ENCODE measurements at places on chromosomes 4 and X.
A peak's percentile ranks its signal among the peaks of the same experiment; 100 is the strongest.

- no peak overlapping the region for H3K27ac ChIP-seq
- H3K4me3 ChIP-seq = no peak overlapping the region
- DNase-seq = no peak
These were observed 1905.4 kb downstream of the C4orf33 start for GRCh38 chr4:131001371-131001770.

DNA sequence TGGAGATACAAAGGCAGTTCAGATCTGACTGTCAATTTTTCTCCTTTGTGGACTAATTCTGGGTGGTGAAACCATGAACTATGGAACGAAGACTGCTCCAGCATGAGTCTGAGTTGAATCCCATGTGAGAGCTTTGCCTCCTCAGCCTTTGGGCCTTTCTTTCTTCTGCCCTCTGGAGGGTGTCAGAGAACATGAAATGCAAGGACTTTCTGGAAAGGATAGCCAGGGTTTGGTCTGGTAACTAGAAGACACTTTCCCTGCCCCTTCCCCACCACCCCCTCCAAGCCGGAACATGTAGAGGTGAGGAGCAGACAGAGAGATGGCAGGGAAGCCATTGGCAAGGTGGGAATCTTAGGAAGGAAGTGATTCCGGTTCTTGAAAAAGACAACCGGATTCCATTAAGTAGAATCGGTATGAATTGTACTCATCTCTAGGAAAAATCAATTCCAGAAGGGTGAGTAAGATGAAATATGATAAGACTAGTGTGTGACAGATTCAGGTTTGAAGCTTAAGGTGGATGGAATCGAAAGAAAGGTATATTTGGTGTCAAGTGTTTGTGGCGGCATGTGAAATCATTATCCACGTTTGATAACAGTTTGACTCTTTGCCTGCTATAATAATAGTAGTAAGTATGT lies 19.0 kb downstream of the FHL1 start:
- H3K4me3 ChIP-seq = no peak overlapping the region
- H3K27me3 ChIP-seq = peaks cover 6% of the 10 kb centered on the region
- no peaks in the 10 kb centered on the region for H3K4me1 ChIP-seq
- no peak overlapping the region for H3K27ac ChIP-seq
- no peaks in the 10 kb centered on the region for H3K36me3 ChIP-seq

GRCh38 chrX:78831523-78831922 lies 84.0 kb downstream of the LPAR4 start:
- H3K27ac ChIP-seq = no peak overlapping the region
- DNase-seq = no peak
- no peaks in the 10 kb centered on the region for H3K36me3 ChIP-seq
- H3K4me1 ChIP-seq = no peaks in the 10 kb centered on the region
- no peak overlapping the region for H3K4me3 ChIP-seq
- H3K27me3 ChIP-seq = no peaks in the 10 kb centered on the region

DNA sequence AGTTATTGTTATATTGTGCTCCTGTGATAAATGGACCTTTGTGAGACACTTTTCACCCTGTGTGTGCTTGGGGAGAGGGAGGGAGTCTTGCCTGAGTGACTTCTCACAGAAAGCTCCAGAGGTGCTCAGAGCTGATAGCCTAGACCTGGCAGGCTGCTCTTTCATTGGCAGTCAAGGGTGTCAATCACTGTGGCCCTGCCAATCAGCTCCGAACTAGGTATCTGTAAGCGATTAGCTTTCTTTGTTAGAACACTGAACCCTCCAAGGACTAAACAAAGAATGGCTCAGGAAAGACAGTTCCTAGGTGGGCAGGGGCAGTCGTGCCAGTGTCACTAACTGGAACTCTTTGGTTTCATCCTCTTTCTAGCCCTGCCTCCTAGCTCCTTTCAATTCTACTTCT lies 2.7 kb upstream of the NALF2 start:
- peaks cover 2% of the 10 kb centered on the region for H3K36me3 ChIP-seq
- no peak overlapping the region for H3K4me3 ChIP-seq
- H3K4me1 ChIP-seq = no peaks in the 10 kb centered on the region

- no peaks in the 10 kb centered on the region for H3K27me3 ChIP-seq
- no peak for DNase-seq
- peaks cover 1% of the 10 kb centered on the region for H3K36me3 ChIP-seq
- H3K4me1 ChIP-seq = no peaks in the 10 kb centered on the region
- no peak overlapping the region for H3K4me3 ChIP-seq
- H3K27ac ChIP-seq = no peak overlapping the region
These were observed 215.2 kb upstream of the GK2 start for GRCh38 chr4:79623021-79623870.

- no peak for DNase-seq
- no peaks in the 10 kb centered on the region for H3K4me1 ChIP-seq
- peaks cover 10% of the 10 kb centered on the region for H3K36me3 ChIP-seq
- no peak overlapping the region for H3K27ac ChIP-seq
These were observed 71.1 kb downstream of the PKD2 start for GRCh38 chr4:88078579-88078978.

GRCh38 chrX:22345884-22346283 lies 73.2 kb downstream of the CBLL2 start:
- H3K4me1 ChIP-seq = no peaks in the 10 kb centered on the region
- H3K27ac ChIP-seq = no peak overlapping the region
- H3K36me3 ChIP-seq = no peaks in the 10 kb centered on the region
- DNase-seq = no peak
- no peaks in the 10 kb centered on the region for H3K27me3 ChIP-seq
- no peak overlapping the region for H3K4me3 ChIP-seq

DNA sequence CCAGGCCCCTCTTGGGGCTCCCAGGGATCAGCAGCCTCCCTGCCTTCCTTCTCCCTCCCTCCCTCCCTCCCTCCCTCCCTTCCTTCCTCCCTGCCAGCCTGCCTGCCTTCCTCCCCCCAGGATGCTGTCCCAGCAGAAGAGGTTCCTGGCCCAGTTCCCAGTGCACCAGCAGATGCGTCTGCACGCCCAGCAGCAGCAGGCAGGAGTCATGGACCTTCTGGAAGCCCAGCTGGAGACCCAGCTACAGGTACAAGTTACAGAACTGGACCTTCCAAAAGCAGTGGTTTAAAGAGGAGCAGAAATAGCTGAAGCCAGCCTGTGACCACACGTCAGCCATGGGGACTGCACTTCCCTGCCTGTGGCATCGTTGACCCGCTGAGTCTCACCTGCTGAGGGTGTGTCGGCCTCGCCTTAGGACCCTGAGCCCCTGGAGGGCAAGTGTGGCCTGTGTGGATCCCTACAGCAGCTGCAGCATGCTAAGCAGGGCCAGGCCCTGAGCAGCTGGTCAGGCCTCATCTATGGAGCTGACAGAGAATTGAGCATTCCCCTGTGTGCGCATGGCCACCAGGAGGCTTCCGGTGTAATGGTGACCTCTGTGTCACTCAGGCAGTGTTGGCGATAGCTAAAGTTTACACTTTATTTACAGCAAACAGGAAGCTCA lies 84.7 kb downstream of the CRMP1 start:
- no peak overlapping the region for H3K4me3 ChIP-seq
- no peak for DNase-seq
- H3K27ac ChIP-seq = no peak overlapping the region

- peaks cover 7% of the 10 kb centered on the region for H3K4me1 ChIP-seq
- H3K27me3 ChIP-seq = no peaks in the 10 kb centered on the region
- no peak for DNase-seq
- H3K4me3 ChIP-seq = no peak overlapping the region
- no peak overlapping the region for H3K27ac ChIP-seq
- H3K36me3 ChIP-seq = no peaks in the 10 kb centered on the region
These were observed 55.0 kb downstream of the LRBA start for GRCh38 chr4:150960079-150960478.

DNA sequence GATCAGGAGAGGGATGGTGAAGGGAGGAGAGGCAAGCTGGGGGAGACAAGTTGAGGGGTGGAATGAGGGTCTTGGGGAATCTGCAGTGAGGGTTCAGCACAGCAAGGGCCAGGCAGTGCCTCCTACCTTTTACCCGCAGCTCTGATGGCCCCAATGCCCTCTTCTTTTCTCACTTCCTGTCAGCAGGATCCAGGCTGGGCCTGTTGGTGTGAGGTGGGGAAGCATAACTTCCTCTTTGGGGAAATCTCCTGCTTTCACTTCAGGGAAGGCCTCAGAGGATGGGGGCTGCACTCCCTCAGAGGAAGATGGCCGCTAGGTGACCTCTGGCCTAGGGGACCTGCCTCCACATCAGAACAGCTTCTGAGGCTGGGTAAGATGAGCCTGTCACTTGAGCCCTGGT lies 36.5 kb downstream of the EFNB1 start:
- no peak overlapping the region for H3K27ac ChIP-seq
- no peak overlapping the region for H3K4me3 ChIP-seq
- peaks cover 2% of the 10 kb centered on the region for H3K36me3 ChIP-seq
- H3K4me1 ChIP-seq = peaks cover 10% of the 10 kb centered on the region
- no peak for DNase-seq

DNA sequence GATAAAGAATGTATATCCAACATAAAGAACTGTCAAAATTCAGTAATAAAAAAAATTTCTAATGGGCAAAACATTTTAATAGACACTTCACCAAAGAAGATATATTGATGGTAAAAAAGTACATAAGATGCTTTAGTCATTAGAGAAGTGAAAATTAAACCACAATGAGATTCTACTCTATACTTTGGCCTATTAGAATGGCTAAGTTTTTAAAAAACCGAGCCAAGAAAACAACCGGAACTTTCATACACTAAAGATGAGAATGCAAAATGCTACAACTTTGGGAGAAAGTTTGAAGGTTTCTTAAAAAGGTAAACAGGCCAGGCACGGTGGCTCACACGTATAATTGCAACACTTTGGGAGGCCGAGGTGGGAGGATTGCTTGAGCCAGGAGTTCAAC lies 20.8 kb downstream of the CNOT6L start:
- no peak for DNase-seq
- no peaks in the 10 kb centered on the region for H3K27me3 ChIP-seq
- peaks cover 33% of the 10 kb centered on the region for H3K36me3 ChIP-seq
- H3K4me1 ChIP-seq = peaks cover 72% of the 10 kb centered on the region

DNA sequence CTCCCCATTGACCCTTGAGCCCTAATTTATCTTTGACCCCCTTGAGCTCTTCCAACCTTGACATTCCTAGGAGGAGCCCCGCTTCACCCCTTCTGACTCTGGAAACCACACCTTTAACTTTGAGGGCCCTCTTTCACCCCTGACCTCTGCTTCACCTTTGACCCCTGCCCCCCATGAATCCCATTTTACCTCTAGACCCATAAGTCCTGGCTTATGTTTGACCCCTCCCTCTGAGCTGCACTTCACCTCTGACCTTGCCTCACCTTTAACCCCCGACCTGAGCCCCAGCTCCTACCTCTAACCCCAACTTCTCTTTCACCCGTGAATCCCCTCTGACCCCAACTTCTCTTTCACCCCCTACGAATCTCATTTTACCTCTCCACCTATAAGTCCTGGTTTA lies 169.7 kb downstream of the THOC2 start:
- no peaks in the 10 kb centered on the region for H3K36me3 ChIP-seq
- H3K4me1 ChIP-seq = no peaks in the 10 kb centered on the region
- peaks cover 17% of the 10 kb centered on the region for H3K27me3 ChIP-seq
- H3K4me3 ChIP-seq = no peak overlapping the region

GRCh38 chrX:50483283-50483682 lies 12.7 kb upstream of the DGKK start:
- no peaks in the 10 kb centered on the region for H3K36me3 ChIP-seq
- no peak overlapping the region for H3K4me3 ChIP-seq
- no peaks in the 10 kb centered on the region for H3K4me1 ChIP-seq
- no peak overlapping the region for H3K27ac ChIP-seq
- peaks cover 15% of the 10 kb centered on the region for H3K27me3 ChIP-seq

- H3K27me3 ChIP-seq = no peaks in the 10 kb centered on the region
- H3K27ac ChIP-seq = no peak overlapping the region
- DNase-seq = no peak
These were observed 571.2 kb downstream of the RAB28 start for GRCh38 chr4:12912896-12913418.

DNA sequence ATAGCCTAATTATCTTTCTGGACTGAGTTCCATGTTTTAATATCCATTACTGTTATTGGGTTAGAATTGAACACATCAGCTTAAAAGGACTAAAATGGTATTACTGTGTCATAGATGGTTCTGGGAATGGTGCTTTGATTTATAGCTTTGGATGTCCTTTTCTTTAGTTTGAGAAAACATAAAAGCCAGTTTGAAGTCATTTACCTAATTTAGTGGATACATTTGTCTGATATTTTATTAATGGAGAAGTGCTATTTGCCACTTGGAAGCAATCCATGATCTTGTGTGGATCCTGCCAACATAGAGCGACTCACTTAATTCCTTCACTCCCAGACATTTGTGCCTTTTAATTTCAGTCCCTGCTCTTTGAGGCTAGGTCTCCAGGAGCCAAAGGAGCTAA lies 212.4 kb upstream of the PACRGL start:
- no peak overlapping the region for H3K27ac ChIP-seq
- no peak overlapping the region for H3K4me3 ChIP-seq
- H3K36me3 ChIP-seq = no peaks in the 10 kb centered on the region

DNA sequence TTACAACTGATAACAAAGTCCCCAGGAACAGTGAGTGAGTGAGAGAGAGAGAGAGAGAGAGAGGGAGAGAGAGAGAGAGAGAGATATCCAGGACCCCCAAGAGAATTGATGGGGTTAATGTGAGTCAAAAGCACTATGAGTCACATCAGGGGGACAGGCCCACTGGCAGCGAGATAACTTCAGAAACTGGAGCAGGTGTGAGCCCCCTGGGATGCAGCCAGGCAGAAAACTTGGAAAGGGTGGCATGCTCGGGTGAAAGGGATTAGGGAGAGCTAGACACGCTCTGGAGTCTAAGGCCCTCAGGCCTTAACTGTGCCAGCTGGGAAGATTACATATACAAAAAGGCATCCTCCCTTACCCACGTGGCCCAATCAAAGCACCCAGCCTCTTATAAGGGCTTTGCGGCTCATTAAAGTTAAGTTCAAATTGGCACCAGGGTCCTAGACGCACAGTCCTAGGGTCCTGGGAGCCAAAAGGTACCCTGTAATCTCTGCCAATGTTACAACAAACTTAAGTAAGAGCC lies 841 bp downstream of the ACOT9 start:
- no peak for DNase-seq
- H3K27me3 ChIP-seq = no peaks in the 10 kb centered on the region
- H3K27ac ChIP-seq = peak overlapping the region; percentile 95

GRCh38 chr4:106854569-106855351 lies 181.4 kb downstream of the DKK2 start:
- no peak for DNase-seq
- H3K27ac ChIP-seq = no peak overlapping the region
- H3K4me3 ChIP-seq = no peak overlapping the region
- no peaks in the 10 kb centered on the region for H3K4me1 ChIP-seq

DNA sequence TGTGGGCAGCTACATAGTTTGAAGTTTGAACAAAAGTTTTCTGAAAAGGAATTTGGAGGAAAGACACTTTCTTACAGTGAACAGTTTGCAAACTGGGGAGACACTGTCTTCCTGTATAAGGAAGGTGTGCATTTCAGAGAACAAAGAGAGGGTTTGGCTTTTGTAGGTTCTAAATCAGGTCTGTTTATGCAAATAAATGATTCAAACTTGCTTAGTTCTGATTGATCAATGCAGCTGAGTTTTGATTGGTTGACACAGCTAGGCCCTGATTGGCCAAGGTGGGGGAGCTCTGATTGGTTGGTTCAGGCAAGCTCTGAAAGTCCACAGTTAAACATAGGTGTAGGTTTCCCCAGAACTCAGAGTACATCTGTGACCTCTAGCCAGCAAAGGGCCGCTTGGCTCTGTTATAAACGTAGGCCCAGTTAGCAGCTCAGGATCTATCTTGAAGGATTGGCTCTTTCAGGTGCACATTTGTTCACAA lies 63.0 kb upstream of the ENPP6 start:
- H3K36me3 ChIP-seq = no peaks in the 10 kb centered on the region
- H3K4me1 ChIP-seq = peaks cover 30% of the 10 kb centered on the region
- peak overlapping the region; percentile 79 for H3K27ac ChIP-seq
